Epithelial cell of esophagus (primary cell): ENCODE measurements at places on chromosomes 16 and 17.

DNA sequence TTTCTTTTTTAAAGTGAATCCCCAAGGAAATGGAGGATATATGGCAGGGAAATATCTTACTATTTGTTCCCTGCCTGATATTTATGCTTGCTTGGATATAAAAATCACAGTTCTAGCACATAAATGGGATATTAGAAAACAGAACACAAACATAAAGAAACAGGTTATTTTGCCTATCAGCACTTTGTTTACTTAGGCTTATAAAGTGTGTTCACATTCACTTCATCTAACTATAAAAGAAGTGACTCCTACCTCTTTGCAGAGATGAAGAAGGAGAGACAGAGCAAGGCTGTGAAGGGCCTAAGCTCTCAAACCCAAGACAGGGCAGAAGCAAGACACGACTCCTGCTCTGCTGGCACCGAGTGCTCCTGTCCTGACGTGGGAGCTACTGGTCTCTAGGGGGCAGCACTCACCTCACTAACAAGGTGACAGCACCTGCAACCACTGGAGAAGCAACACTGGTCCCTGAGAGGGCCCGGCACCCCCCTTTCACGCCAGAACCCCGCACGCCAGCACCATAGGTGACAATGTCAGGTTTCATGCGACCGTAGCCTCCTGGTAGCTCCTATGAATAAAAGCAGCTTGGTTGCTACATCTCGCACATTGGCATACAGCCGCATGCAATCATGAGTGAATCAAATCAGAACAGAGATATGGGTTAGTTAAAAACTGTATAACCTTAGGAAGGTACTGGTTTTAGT is 32.0 kb downstream of the MBTPS1 start:
- peak; percentile 85 for DNase-seq

DNA sequence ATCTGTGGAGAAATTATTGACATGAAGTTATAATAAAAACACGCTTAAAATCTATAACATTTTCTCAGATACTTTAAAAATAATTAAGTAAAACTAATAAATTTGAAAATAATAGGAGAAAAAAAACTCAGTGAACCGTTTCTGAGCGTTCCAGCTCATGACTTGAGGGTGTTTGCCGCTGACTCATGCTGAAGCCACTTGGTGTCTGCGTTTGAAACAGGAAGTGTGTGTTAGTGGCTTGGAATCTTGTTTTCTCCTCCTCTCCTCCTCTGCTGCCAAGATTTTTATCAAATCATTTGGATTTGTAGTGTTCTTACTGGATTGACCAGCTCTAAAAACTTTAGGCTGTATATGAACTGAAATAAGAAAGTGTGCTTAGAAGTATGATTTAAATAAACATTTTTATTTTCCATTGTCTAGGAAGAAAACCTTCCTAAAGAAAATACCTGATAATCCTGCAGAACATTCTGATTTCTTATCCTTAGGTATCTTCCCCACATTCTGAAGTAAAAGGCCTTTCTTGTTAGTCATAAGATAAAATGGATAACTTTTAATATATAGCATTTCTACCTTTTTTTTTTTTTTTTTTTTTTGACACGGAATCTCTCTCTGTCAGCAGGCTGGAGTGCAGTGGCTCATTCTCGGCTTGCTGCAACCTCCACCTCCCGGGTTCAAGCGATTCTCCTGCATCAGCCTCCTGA is 30.8 kb downstream of the USP10 start:
- DNase-seq: peak; percentile 92

DNA sequence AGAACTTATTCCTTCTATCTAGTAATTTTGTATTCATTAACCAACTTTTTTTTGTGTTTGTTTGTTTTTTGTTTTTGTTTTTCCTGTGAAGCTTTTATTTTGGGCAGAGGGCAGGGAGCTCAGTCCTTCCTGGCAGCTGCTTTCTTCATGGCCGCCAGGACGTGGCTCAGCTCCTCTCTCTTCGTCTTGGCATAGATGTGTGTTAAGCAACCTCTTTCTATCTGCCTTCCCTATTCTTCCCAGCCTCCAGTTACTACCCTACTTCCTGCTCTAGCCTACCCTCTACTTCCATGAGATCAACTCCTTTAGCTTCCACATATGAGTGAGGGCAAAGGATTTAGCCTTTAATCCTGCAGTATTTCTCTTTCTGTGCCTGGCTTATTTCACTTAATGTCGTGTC is 8.2 kb upstream of the BRD7 start:
- no peak for DNase-seq

GRCh38 chr17:65888649-65889048 is 303.3 kb downstream of the CEP112 start:
- no peak for DNase-seq

DNA sequence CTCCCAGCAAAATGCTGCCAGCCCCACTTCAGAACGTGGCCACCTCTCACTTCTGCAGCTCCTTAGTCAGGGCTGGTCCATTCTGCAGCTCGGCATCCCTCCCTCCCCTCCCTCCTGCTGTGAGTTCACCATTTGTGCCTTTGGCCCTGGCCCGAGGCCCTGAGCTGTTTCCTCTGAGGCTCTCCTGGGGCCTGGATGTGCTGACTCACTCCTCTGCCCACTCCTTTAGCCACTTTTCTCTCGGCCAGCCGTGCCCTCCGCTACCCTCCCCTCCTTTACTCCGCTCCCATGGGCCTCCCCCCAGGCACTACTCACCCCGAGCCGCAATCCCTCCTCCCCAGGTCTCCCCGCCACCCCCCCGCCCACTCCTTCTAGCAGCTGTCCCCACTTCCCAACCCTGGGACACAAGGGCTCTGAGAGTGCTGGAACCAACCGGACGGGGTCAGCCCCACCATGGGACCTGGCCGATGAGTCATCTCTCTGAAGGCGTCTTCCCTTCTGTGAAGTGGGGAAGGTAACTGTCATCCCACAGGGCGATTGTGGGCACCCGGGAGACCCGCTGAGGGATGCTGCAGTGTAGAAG is 11.5 kb downstream of the KCNG4 start:
- peak; percentile 10 for DNase-seq

DNA sequence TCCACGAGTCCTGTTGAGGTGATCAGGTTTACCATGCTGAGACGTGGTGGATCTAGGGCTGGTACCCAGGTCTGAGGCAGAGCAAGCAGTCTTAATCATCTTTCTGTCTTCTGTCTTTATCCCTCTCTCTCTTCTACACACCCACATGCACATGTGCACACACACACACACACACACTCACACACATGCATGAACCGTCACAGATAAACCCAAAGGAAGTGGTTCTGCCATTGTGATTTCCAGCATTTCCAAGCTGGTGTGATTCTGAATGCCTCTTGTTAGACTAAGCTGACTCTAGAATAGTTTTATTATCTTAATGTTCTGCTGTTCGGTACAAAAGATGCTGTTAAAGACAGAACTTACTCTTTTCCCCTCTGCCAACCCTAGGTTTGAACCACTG is 411.8 kb upstream of the SALL1 start:
- DNase-seq: no peak

DNA sequence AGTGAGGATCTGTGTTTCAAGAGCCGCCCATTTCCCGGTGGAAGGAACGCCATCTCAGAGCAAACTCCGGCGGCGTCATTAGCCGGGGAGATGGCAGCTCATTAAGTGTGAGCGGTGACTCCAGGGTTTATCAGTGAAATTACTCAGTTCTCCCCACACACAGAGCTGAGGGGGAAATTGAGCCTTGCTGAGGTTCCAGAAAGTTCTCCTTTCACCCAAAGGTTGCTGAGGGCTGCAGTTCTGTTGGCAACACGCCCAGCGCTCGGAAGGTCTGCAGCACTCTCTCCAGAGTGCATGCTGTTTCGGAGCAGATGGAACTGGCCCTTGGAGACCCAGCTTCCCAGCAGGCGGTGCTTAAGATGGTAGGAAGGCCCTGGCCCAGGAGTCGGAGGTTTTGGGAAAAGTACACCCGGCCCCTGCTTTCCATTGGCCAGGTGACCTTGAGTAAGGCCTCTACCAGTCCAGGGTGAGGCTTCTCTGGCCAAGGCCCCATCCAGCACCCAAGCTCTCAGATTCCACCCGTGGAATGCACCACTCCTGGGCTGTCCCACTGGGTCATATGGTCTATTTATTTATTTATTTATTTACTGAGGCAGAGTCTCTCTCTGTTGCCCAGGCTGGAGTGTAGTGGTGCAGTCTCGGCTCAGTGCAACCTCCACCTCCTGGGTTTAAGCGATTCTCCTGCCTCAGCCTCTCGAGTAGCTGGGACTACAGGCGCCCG is 167.7 kb upstream of the CIBAR2 start:
- DNase-seq: no peak

DNA sequence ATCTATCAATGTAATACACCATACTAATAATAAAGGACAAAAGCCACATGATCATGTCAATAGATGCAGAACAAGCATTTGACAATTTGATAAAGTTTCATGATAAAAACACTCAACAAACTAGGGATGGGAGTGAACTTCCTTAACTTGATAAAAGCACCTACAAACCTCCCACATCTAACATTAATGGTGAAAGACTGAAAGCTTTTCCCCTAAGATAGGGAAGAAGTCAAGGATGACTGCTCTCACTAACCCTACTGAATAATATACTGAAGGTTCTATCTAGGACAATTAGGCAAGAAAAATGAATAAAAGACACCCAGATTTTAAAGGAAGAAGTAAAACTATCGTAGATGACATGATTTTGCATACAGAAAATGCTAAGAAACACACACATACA is 10.4 kb upstream of the DYNLL2 start:
- no peak for DNase-seq

DNA sequence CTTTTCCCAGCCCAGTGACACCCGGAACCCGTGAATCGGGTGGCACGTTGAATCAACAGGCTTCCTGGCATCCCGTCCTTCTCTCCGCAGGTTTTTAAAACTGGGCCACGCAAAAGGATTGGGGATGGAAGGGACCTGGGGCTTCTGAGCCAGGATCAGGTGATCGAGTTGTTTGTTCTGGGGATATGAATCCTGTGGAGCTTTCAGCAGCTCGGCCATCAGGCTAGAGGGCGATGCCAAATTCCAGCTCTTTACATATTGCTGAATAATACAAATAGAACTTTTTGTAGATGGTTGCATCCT is 473 bp downstream of the SUPT6H start:
- no peak for DNase-seq
